ENCODE measurements at places on chromosomes 1 and 21. TPM values are rescaled to one million over a fixed set of nuclear protein-coding genes. Genes with fewer than 3 reads are reported as not detected.

Gene C1orf115
- 5.2 TPM for total RNA-seq

Gene LIN28A
- not detected for total RNA-seq

Gene MASP2
- not detected for total RNA-seq

Gene NFASC
- total RNA-seq = 1.2 TPM

Gene SH2D2A
- 2.1 TPM for total RNA-seq

Gene SPRR2A
- not detected for total RNA-seq

Gene ZBTB8A
- 7.3 TPM for total RNA-seq

Gene SASS6
- 3.0 TPM for total RNA-seq

Gene DNM3
- 1.6 TPM for total RNA-seq

Gene PRPF38B
- 8.7 TPM for total RNA-seq

Gene F13B
- not detected for total RNA-seq

Gene ADGRL4
- 22.1 TPM for total RNA-seq

Gene KPRP
- total RNA-seq = not detected
